ENCODE measurements at places on chromosomes 3 and 15. TPM values are rescaled to one million over a fixed set of nuclear protein-coding genes. Genes with fewer than 3 reads are reported as not detected.

Gene CPB1
- 2.4 TPM for total RNA-seq

Gene SLC2A2
- total RNA-seq, result under 0.01 TPM

Gene ANKUB1
- total RNA-seq, result not detected

Gene IL17RC
- total RNA-seq, result 17.3 TPM

Gene GPR176
- total RNA-seq, result 6.8 TPM

Gene TXNRD3
- 12.9 TPM for total RNA-seq

Gene MTHFS
- 12.4 TPM for total RNA-seq

Gene RTP3
- 0.04 TPM for total RNA-seq

Gene CHST13
- 0.18 TPM for total RNA-seq

Gene TIGIT
- 0.09 TPM for total RNA-seq

Gene TFRC
- 46.2 TPM for total RNA-seq

Gene TMEM40
- 6.4 TPM for total RNA-seq

Gene CASR
- total RNA-seq, result not detected

Gene SPRED1
- 33.5 TPM for total RNA-seq

Measured in muscle of leg (tissue), 16 donors.